ENCODE measurements at places on chromosomes 11 and 22.

GRCh38 chr22:28855355-28856094 lies 27.8 kb upstream of the ZNRF3 start:
- DNase-seq = no peak

GRCh38 chr11:107819361-107820014 lies 39.1 kb downstream of the SLC35F2 start:
- no peak for DNase-seq

DNA sequence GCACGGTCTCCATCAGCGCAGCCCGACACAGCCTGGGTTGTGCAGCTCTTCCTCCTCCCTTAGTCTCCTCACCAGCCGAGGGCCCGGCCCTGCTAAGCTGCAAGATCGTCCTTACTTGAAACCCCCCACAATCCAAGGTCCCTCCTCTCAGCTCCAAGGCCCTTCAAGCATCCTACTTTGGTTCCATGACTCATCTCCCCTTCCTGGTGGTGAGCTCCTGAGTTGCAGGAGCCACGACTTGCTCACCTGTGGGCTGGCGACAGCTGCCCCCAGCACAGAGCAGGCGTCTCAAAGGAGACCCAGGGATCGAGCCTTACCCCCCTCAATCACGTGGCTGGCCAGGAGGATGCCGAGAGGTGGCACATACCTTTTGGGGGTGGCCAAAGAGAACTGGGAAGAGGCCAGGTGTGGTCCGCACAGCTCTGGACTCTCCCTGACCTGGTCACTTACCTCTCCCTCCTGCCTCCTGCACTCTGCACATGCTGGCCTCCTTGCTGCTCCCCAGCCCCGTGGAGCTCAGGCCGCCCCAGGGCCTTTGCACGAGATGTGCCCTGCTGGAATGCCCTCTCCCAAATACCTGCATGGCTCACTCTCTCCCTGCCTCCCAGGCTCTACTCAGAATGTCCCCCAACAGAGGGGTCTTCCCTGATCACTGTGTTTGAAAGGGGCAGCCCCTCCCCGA lies 35.2 kb upstream of the FADD start:
- no peak for DNase-seq

- DNase-seq = no peak
These were observed 397.6 kb downstream of the BUD13 start for GRCh38 chr11:116375221-116375620.

DNA sequence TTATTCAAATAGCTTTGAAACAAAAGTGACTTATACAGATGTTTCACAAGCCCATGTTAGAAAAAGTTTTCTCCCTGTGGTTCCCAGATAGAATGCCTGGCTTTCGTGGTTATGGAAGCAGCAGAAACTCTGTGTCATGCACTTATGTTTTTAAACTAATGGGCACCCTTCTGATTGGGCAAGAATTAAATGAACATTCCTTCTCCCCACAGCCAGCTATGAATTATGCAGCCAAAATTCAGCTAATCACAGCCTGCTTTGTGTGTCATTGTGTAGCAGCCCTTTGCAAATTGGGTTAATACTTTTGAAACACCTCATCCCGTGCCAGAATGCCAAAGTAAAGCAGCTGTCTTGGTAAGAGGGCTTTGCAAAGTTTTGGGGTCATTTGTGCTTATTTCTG lies 46.9 kb downstream of the PANX1 start:
- DNase-seq = no peak
